Nucleus accumbens (tissue), 56 donors: ENCODE measurements at places on chromosomes 1 and 21.

GRCh38 chr21:43851593-43851992, 13.4 kb upstream of the AGPAT3 start:
- no peak for DNase-seq

- DNase-seq: no peak
Observed at GRCh38 chr1:23556635-23557470, 2.4 kb downstream of the ID3 start.

DNA sequence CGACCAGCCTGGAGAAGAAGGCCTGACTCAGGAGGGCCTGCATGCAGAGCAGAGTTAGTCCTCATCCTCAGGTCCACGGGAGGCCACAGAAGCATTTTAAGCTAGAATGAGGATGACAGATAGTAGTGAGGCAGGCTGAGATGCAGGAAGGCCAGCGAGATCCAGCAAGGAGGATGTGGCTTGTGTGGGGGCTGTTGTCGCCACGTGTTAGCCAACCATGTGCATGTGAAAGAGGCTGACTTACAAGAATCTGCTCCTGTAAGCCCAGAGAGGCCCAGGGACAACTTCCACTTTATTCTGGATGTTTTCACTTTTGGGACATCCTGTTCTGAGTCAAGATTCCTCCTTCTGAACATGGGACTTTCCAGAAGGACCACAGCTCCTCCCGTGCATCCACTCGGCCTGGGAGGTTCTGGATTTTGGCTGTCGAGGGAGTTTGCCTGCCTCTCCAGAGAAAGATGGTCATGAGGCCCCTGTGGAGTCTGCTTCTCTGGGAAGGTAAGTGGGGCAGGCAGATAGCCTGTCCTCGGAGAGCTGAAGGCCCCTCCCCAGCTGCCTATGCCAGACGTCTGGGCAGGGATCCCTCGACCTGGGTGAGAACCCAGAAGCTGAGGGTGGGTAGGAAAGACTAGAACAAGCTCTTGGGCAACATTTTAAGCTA, at the start of gene SLAMF8:
SLAMF8 (plus strand) TSS at position 433 of the 661 bp plus-strand sequence; CDS start at position 459, 26 bp downstream.
- peak; percentile 3 for DNase-seq

GRCh38 chr1:33316601-33317000, 4.3 kb downstream of the A3GALT2 start:
- DNase-seq: no peak

- no peak for DNase-seq
Observed at GRCh38 chr1:31655104-31655503, 10.4 kb upstream of the PEF1 start.

GRCh38 chr1:150902346-150902745, 15.4 kb downstream of the CTXND2 start:
- no peak for DNase-seq

- no peak for DNase-seq
Observed at GRCh38 chr1:240909701-240910457, 297.9 kb upstream of the GREM2 start.

GRCh38 chr1:116694524-116694923, 27.0 kb upstream of the IGSF3 start:
- DNase-seq: no peak

DNA sequence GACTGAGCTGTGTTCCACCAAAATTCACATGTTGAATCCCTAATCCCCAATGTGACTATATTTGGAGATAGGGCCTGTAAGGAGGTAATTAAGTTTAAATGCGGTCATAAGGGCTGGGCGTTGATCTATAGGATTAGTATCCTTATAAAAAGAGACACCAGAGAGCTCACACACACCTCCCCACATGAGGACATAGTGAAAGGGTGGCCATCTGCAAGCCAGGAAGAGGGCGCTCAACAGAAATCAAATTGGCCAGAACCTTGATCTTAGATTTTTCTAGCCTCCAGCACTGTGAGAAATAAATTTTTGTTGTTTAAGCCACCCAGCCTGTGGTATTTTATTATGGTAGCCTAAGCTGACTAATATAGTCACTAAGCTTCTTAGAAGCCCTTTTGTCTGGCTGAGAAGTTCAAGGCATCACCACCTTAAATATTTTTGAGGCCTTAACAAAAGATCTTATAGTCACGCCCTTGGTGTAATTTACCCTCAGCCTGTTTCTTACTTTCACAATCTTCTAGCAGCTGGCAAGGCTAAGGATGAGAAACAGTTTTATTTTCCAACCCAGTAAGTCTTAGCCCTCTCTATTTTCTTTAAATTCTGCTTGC, 28.8 kb downstream of the GORAB start:
- DNase-seq: no peak

GRCh38 chr1:37094302-37094701, 60.0 kb upstream of the GRIK3 start:
- DNase-seq: no peak

GRCh38 chr1:236685205-236685916, 938 bp upstream of the ACTN2 start:
- DNase-seq: no peak

- no peak for DNase-seq
Observed at GRCh38 chr1:20819818-20820217, 32.7 kb upstream of the HP1BP3 start.

DNA sequence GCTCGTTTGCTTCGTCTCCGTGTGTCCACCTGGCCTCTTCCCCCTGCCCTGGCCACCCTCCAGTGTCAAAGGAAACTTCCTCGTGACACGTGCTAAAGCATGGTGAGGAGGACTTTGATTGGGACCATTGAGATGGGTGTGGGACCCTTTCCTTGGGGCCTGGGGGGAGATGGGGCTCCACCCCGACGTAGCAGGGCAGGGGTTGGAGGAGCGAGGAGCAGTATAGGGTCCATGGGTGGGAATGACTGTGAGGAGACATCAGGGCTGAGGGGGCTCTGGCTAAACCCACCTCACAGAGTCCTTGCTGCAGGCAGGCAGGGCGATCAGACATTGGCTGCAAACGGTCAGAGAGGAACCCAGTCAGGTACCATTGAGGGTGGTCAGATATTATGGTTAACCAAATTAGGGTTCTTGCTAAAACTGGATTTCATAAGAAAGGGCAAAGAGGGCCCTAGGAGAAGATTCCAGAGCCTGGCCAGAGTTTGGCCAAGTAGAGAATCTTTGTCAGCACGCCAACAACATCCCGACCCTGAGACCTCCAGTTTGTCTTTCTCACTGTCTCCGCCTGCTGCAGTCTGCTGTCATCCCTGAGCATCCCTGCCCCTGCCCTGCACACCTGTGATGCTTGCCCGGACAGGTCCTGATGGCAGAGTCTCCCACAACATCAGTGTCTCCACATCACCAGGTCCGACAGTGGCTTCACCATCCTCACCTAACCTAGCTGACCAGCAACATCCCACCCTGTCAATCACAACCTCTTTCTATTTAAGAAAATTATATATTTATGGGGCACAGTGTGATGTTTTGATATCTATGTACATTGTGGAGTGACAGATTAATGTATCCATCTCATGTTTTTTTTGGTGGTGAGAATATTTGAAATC, 8.0 kb downstream of the RNF187 start:
- no peak for DNase-seq

DNA sequence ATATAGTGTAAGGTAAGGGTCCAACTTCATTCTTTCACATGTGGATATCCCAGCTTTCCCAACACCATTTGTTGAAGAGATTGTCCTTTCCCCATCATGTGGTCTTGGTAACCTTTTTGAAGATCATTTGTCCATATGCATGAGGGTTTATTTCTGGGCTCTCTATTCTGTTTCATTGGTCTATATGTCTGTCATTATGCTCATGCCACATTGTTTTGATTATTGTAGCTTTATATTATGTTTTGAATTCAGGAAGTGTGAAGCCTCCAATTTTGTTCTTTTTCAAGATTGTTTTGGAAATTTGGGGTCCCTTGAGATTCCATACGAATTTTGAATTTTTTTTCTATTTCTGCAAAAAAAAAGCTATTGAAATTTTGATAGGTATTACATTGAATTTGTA, 15.2 kb upstream of the RCSD1 start:
- DNase-seq: no peak

DNA sequence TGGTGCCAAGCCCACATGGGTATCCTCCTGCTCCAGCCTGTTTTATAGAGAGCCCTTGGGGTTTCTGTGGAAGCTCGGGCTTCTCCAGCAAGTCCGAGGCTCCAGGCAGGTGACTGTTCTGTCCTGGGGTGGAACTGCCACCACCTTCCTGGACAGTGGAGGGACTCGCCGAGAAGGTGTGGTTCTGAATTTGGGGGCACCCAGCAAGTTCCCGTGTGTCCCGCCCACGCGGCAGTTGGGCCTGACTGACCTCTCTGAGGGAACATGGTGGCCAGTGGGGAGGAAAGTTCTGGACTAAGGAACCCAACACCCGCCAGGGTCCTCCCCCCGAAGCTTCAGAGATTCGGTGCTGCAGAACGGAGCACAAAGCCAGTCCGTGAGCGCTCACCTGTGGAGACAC, 158.1 kb upstream of the C1orf174 start:
- DNase-seq: no peak

- DNase-seq: no peak
Observed at GRCh38 chr1:30253807-30254440, 469.5 kb downstream of the MATN1 start.

- no peak for DNase-seq
Observed at GRCh38 chr1:177278626-177279390, 108.0 kb downstream of the BRINP2 start.

DNA sequence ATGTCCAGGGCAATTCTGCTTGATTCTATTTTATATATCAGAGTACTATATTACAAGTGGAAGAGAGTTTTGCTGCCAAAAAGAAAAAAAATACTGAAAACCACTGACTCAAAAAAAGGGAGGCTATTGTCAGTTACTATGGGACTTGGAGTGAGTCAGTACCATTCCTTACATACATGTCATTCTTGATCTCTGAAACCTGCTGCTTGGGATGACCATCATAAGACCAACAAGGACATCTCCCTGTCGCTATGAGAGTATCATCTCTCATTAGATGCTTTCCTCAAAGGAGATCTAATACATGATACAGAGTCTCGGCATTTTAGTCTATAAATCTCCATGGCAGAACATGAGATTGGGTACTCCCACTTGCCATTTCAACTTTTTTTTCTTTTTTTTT, 11.8 kb upstream of the INPP5B start:
- DNase-seq: no peak

GRCh38 chr1:203338335-203339036, 12.4 kb downstream of the FMOD start:
- peak; percentile 49 for DNase-seq

DNA sequence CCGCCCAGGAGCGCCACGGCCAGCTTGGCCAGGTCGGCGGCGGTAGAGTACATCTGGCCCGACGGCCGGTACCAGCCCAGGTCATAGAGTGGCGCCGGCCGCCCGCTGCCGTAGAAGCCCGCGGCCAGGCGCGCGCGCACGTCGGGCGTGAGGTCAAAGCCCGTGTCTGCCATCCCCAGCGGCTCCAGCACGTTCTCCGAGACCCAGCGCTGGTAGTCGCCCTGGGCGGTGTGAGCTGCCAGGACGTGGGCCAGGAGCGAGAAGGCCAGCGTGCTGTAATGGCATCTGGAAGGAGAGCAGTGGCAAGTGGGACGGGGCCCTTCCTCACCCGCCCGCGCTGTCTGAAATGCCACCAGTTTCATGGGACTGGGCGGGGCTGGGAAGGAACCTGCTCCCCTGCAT, 18.9 kb downstream of the LACTBL1 start:
- DNase-seq: no peak

DNA sequence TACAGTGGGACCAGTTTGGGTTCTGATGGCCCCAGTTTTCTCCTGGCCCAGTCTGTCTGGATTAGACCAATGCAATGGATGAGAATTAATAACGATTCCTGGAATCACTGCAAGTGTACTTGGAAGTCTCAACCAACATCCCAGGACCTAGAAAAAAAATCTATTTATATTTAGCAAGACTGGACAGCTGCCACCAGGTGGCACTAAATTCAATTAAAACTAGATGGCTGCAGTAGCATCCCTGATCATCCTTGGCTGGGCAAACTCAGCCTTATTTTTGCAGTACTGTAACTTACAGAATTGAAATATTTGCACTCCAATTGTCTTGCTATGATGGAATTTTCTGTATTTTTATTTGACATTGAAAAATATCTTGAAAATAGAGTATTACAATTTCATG, 165.7 kb downstream of the NCAM2 start:
- DNase-seq: no peak

GRCh38 chr1:183989078-183989577, 48.4 kb downstream of the COLGALT2 start:
- no peak for DNase-seq

DNA sequence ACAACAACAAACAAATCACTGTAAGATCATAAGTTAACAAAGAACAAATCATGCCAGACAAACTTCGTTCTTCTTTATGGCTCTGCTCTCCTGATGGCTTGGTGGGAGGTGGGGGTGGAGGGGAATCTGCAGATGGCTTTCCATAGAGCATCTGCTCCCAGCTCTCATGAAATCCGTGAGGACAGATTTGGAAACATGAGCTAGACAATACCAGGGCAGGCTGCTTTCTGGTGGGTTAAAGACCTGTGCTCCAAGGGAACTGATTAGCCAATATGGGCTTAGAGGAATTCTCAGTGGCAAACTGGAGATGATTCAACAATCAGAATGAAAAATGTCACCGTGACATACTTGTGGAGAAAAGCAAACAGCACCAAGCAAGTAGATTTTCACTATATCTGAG, 69.4 kb upstream of the TLR5 start:
- DNase-seq: no peak

DNA sequence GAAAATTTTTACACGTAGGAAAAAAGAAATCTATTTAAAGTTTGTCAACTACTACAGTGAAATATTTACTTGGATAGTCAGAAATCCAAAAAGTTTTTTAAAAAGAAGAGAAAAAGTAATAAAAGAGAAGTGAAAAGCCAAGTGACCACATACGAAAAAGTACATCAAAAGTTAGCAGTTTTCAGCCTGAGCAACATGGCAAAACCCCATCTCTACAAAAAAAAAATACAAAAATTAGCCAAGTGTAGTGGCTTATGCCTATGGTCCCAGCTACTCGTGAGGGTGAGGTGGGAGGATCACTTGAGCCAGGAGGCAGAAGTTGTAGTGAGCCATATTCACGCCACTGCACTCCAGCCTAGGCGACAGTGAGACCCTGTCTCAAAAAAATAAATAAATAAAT, 5.2 kb upstream of the MR1 start:
- DNase-seq: no peak

DNA sequence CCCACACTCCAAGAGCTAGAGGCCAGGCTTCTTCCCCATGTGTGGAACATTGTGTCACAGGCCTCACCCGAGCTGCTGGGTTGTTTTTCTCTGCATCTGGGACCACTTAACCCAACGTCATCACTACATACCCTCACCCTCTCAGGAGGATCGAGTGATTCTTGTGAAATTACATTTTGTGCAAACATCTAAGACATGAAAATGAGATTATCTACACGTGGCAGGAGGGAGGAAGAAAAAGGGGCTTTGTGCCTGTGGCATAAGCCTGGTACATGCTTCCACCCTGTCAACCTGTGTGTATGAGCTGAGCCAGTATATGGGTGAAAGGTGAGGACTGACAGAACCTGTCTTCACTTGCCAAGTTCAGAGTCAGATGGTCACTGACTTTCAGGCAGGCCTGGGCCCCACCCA, 1.6 kb downstream of the CPT2 start:
- DNase-seq: no peak

GRCh38 chr1:153852170-153852569, 70.6 kb downstream of the GATAD2B start:
- no peak for DNase-seq
